ENCODE measurements at places on chromosomes 6 and 20.

DNA sequence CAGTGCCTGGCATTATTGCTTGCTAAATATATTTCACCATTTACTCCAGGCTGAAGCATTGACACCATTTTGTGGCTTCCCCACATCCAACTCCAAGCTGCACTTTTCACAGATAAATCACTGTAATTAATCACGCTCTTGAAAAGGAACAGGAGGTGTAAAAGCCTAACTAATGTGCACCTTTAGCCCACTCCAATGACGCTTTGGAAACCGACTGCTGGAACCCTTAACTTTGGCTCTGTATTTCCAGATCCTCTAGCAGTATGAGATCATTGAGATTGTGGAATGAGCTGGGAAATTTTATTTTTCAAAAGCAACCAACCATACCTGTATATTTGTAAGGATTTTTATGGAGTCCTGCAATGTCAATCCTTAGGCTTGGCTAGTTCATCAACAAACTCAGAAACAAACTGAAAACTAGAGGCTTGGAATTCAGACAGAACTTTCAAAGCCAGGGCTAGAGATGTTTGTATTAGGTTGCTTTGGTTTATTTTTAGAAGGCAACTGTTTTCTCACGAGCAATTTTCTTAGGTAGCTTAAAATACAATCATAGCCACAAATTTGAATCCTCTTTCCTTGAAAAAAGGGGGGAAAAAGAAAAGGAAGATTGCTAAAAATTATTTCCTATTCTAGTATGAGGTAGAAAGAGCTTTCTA is 52.8 kb upstream of the UTRN start:
- no peak for DNase-seq

- no peak for DNase-seq
Observed at GRCh38 chr6:107822176-107823046, 1.7 kb downstream of the SCML4 start.

- no peak for DNase-seq
Observed at GRCh38 chr20:1657556-1658334, at the start of gene SIRPG. Gene SIRPG, minus strand, starts transcription at chr20:1657779. Its CDS starts 65 bp downstream, at chr20:1657714.

DNA sequence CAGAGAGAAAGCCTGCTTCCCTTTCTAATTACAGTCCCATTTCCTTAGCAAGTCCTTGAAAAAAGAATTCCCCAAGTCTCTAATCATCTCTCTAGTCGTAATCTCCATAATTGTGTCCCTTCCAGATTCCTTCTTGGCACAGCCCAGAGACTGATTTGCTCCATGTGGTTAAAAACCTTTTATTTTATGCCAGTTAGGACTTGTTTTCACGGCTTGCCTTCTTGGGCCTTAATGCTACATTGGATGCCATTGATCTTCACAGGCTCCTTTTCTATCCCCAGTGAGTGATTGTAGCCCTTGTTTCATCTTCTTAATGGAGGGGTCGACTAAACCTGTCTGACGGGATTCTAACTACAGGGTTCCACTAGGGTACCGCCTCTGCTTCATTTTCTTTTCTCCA is 650.6 kb upstream of the ARID1B start:
- DNase-seq = no peak

DNA sequence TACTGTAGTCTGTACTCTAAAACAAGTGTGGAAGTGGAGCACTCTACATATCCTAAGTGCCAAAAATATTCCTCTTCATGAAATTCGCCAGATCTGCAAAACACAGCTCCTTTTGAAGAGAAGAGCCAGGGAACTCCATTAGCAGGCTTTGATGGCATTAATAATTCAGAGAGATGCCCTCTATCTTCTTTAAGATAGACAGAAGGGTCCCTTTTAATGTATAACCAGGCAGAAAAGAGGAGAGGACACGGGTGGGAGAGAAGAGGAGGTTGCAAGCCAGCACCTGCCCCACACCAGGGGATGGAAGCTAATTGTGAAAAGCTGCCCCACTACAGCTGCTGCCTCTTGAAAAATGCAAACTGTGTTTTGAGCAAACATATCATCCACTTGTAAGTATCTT is 3.7 kb upstream of the RFPL4B start:
- DNase-seq = no peak
